ENCODE measurements at places on chromosomes 13 and 19.

DNA sequence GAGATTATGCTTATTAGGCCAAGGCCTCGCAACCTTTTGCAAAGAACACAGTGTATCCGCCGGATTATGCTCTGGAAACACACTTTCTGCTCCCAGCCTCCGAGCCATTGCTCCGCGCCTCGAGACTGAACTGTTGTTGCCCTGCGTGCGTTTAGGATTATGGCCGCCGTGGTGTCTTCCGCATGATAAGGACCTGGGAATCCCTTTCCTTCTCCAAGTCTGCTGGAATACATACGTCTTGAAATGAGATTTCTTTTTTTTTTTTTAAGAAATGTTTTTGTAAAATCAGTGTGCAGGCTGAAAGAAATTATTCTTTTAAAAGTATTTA lies 89.8 kb upstream of the SOX1 start:
- no peak for DNase-seq

- DNase-seq, result no peak
Observed at GRCh38 chr19:58477871-58478270, 1.7 kb downstream of the ZNF446 start.

DNA sequence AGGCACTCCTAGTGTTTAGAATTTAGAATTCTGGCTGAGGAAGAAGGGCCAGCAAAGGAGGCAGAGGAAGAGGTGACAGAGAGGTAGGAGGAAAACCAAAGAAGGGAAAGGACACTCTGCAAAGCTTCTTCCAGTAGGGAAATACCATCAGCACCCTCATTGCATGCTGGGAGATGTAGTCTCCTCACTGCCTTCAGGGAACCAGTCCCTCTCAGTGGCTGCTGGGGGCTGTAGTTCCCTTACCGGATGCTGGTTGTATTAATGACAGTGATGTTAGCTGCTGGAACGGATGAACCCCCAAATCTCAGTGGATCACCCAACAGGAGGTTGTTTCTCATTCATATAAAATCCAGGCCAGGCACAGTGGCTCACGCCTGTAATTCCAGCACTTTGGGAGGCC lies 10.1 kb downstream of the GRIN2D start:
- DNase-seq, result no peak

DNA sequence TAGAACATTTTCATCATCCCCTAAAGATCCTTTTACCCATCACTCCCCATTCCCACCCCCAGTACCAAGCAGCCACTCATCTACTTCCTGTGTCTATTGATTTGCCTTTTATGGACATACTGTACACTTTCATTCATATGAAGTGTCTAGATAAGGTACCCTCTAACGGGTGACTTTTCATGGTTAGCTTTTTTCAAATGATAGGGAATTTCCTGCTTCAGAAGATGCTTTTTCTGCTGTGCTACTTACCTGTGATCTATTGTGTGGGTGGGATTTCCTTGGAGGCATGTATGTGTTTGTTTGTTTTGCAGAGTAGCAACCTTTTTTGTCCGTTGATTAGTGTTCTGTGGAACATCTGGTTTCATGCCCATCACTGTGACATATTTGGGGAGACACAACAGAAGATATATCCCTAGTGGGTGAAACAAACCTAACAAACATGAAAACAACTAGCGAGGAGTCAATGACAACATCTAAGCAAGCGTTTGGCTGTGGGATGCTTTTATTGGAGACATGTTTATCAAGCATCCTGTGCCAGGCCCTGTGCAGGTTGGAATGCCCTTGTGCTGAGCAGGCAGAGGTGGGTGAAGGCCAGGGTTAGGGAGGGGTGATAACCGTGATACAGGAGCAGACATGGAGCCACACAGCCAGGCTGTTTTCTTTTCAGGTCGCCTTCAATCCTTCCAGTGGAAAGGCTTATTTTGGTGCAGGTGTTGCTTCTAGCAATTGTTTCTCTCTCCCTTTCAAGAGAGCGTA lies 17.6 kb downstream of the SPINT2 start:
- no peak for DNase-seq

GRCh38 chr19:58014141-58014540 lies 11.5 kb upstream of the ZNF606 start:
- DNase-seq, result no peak

DNA sequence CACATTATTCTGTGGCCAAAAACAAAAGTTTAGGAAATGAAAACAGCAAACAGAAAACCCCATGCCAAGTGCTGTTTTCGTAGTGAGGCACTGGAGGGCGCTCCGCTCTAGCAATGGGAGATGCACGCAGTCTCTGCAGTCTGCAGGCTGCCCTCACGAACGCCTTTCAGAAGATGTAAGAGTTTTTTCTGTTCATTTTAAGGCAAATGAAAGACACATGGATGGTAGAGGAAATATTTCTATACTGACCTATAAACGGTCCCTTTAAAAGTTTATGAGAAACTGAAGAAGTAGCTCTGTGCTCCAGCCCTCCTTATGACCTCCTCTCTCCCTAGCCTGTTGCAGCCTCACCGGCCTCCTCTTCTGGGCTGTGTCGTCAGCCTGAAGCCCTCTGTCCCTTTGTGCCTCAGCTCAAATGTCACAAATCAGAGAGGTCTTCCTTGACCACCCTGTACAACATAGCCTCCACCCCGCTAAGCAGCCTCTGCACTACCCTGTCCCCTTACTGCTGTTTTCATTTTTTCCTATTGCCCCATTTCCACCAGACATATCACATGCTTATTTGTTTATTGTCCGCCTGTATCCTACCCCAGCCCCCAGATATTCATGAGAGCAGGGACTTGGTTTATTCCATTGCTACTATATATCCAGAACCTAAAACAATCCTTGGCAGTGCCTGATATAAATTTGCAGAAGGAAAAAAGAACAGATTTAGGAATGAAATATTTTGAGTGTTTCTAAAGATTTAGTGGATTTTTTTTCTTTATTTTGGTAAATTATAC lies 116.4 kb downstream of the TM9SF2 start:
- DNase-seq, result no peak

GRCh38 chr13:73991384-73991783 lies 142.8 kb downstream of the KLF12 start:
- no peak for DNase-seq

DNA sequence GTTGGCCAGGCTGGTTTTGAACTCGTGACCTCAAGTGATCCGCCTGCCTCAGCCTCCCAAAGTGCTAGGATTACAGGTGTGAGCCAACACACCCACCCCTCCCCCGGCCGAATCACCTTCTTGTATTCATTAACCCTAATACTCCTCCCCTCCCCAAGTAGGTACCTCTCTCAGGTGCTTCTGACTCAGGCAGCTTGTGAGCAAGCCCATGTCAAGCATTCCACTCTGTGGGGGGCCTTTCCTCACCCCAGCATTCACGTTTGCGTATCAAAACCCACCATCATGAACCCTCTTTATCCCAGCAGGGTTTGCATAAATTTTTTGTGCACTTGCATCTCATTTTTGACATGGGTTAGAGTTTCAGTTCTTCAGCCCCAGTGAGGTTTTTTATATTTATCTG lies 23.6 kb upstream of the RFXAP start:
- DNase-seq, result no peak

DNA sequence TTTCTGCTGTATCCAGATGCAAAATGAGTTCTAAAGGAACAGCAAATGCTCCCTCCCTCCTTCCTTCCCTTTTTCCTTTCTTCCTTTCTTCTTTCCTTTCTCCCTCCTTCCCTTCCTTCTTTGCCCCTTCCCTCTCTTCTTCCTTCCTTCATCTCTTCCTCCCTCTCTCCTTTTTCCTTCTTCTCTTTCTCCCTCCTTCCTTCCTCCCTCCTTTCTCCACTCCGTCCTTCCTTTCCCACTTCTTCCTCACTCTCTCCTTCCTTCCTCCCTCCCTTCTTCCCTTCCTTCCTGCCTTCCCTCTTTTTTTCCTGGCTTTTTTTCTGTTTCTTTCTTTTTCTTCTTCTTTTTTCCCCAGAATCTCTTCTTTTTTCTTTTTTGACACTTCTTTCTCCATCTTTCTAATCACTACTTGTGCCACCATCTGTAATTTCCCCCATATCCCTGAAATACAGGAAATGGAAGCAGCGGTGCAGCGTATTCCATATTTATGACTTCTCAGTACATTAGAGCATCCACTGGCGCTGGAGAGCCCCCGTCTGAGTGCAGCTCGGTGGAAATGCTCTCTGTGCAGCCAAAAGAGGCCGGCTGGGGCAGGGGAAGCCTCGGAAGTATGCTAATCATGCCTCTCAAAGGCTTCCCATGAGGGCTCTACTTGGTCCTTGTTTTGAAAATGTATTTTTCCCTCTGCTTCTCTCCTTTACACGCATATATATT lies 275.6 kb downstream of the TSHZ3 start:
- DNase-seq, result no peak

DNA sequence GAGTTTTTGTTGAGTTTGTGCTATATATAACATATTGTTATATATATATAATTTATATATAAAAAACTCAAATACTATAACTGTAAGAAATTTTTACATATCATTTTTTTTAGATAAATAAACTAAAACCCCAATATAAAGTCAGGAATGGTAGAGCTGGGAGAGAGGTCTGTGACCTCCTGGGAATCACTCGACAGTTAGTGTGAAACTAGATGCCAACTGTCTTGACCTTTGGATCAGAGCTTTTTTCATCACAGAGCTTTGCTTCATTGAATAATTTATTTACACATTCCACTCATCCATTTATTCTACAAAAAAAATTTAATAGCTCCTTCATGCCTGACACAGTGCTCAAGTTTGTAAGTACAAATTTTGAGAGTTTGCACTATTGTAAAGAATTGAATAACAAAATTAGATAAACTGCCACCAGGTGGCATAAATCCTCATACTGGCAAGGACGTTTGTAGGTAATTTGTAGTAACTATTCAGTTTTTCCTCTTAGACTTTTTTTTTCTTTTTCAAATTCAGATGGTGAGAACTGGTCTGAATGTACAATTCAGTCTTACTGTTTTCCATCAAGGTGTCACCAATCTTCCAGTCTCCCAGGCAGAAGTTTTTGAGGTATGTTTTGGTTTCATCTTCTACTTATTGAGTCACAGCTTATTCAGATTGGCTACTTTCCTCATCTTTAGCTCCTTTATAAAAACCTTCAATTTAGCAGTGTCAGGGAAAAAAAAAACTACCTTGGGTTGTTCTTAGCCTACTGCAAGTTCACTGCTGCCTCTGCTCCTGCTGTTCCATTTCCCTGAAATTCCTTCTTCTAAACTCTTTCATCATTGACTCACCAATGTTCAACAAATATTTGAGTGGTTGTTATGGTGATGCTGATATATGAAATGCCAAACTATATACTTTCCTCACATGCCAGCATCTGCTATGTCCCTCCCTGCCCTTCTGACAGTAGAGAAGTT lies 28.7 kb downstream of the LACC1 start:
- DNase-seq, result no peak

DNA sequence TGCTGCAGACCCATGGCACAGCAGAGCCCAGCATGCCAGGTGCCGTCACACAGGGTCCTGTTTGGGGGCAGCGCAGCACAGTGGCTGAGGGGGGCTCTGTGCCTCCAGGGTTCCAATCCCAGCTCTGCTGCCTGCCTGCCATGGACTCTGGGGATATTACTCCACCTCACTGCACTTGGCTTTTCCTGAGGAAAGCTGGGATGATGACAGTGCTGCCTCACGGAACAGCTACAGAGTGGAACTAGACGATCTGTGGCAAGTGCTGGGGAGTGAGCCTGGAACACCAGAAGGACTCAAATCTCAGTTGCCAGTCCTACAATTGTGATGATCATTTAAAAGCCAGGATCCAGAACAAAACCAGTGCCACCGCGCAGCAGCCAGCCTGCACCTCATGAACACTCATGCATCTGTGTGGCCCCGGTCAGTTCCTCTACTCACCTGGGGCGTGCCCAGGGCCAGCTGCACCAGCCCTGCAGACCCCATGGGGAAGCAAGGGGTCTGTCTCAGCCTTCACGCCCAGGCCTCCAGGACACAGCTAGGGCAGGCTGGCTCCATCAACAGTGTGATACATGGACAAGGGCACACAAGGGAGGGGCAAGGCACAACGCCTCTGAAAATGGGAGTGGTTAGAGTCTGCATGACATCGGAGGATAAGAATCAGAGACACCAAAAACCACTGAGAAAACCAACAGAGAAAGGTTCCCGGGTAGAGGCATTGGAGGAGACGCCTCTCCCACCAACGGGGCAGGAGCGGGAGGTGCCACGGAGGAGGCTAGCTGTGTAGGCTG lies 55.2 kb downstream of the ATP7B start:
- no peak for DNase-seq

- DNase-seq, result no peak
Observed at GRCh38 chr13:23696610-23697009, 126.4 kb downstream of the TNFRSF19 start.

GRCh38 chr13:32676242-32676641 lies 90.0 kb downstream of the PDS5B start:
- DNase-seq, result no peak

DNA sequence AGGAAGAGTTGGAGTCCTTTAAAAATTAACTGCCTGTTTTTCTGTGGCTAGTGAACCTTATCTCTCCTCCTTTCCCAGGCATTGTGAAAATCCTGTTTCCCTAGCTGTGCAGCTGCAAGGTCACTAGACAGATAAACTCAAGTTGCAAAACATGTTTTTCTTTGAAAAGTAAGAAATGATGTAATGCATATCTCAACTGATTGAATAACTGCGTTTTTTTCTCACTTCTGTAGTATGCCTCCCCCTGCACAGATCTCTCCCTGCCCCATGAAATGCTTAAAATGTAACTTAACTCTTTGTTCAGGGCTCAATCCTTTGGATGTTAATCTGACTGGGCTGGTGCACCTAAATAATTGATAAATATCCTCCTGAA lies 27.7 kb upstream of the CYSLTR2 start:
- no peak for DNase-seq

DNA sequence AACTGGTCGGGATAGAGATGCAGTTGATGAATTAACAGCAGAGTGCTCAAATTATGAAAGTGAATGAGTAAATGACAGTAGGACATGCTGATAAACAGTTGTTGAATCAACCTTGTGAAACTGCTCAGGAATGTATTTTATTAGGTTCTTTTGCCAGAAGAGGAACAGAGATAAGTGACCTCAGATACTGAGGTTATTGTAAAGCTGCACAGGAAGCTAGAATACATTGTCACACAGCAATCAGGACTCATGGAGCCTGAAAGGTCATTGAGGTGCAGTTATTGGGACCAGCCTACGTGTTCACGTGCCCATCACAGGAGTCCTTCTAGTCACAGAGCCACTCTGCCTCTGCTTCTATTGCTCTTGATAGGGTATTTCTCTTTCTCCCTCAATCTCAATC lies 47.5 kb upstream of the MED4 start:
- no peak for DNase-seq

DNA sequence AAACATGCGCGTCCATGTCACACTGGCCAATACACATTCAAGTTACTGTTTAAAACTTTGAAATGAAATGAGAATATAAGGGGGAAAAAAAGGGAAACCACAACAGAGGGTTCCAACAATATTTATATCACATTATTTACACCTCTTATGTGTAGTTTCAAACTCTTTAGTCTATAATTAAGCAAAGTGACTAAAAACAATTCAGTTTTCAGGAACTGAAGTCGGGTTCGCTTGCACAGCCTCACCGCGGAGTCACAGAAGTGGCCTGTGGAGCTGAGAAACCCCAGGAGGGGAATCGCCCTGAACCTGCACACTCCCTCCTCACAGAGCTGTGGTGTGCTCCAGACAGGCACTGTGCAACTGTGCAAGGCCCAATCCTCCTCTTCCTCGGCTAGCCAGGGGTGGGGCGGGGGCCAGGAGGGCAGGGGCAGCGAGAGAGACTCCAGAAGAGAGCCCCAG lies 75.9 kb downstream of the STK24 start:
- DNase-seq, result no peak
